Amygdala (tissue), 56 donors: ENCODE measurements at places on chromosomes 11 and 22.
A peak's percentile ranks its signal among the peaks of the same experiment; 100 is the strongest.

DNA sequence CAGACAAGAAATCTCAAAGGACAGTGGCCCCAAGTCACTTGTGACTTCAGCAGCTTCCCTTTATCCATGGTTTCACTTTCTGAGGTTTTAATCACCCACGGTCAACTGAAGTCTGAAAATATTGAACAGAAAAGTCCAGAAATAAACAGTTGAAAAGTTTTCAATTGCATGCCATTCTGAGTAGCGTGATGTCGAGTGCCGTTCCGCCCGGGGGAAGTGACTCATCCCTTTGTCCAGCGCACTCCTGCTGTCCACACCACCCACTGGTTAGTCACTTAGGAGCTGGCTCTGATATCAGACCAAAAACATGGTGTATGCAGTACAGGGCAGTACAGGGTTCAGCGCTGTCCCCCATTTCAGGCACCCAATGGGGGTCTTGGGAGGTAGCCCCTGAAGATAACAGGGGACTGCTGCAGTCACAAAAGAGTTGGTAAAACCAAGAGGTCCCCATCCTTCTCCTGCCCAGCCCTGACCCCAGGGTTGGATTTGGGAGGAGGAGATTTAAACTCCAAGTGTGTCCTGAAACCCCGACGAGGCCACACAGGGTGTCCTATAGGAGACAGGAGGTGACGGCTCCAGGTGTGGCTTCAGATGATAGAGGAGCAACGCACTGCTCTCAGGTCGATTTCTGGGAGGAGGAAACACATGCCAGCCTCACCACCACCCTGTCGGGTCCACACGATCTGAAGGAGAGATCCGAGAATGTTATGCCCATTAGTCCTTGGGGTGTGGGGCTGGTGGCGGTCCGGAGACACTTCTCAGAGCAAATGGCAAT, 390.1 kb downstream of the CTTN start:
- DNase-seq: no peak

GRCh38 chr22:48498526-48499331, 1328.9 kb downstream of the BRD1 start:
- DNase-seq: no peak

DNA sequence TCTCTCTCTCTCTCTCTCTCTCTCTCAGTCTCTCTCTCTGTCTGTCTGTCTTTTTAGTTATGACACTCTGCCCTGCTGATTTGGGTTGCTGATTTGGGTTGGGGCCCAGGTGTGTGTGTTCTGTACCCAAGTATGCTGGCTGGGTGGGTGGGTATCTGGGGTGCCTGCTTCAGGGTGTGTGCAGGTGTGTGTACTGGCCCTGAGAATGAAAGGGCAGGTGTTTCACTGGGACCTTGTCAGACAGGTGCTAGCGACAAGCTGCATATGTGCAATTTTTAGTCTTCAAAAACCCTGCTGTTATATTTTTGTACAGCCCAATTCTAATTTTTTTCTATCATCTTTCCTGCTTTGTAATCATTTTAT, 943 bp downstream of the CSF2RB start:
- no peak for DNase-seq

DNA sequence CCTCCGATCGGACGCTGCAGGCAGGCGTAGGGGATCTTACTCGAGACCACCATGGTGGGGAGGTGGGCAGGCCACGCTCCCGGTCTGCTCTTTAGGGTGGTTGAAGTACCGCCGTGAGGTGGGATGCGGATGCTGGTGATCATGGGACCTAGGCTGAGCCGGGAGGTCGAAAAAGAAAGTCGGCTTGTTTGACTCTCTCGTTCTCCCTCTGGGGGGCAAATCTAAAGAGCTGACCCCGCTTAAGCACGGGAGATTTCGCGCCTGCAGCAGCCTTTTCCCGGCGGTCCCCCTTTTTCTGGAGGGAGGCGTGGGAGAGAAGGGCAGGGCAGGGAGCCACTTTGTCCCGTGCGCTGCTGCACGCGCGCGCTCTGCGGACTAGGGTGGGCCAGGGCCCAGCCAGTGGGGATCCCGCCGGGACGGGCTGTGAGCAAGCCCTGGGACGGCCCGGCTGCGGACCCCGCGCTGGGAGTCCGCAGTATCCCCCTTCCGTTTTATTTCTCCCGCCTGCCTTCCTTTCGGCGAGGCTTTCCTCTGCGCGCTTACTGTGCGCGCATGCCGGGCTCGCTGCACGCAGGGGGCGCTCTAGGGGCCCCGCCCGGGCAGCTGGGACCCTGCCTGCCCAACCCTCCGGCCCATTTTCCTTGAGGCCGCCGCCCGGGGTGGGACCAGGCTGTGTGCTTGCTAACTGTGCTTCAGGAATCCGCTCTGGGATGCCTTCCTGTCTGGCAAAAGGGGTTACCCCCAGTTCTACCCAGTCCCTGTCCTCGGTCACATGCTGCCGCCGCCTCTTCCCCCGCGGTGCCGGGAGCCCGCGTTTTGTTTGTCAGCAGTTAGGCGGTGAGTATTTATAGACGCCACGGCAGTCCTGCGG, 81.0 kb downstream of the PRR5L start:
- DNase-seq: peak; percentile 57

GRCh38 chr11:134719397-134719796, 307.4 kb upstream of the B3GAT1 start:
- DNase-seq: no peak

DNA sequence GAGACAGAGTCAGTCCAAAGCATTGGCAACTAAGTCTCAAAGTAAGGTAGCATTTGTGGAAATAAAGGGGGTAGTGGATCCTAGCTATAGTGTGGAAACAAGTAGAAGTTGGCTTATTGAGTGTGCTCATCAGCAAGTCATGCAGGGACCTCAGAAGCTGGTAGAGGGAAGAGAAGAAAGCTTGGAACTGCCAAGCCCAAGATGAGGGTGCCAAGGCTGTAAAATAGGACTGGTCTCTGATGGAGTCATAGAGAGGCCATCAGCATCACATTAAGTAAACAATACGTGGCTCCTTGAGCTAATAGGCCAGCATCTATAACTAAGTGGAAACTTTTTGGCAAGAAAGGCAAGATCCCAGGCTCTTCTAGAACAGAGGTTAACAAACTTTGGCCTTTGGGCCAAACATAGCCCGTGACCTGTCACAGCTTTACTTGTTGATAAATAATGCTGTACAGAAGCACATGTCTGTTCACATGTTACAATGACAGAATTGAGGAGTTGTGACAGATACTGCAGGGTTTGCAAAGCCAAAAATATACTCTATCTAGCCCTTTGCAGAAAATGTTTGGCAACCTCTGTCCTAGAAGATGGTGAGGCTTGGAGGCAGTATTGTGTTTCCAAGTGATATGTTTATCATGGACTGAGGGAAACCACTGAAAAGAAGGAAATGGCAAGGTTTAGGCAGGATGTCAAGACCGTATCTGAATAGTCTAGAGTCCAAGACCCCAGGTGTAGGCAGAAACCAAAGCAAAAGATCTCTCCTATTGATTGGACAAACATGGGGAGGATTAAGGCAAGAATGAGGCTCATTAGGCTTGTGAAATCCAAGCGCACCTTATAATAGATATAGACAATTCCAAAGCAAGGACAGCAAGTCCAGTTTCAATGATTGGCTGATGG, 62.5 kb upstream of the CD44 start:
- DNase-seq: no peak

GRCh38 chr11:18310800-18311340, 11.1 kb downstream of the HPS5 start:
- no peak for DNase-seq

DNA sequence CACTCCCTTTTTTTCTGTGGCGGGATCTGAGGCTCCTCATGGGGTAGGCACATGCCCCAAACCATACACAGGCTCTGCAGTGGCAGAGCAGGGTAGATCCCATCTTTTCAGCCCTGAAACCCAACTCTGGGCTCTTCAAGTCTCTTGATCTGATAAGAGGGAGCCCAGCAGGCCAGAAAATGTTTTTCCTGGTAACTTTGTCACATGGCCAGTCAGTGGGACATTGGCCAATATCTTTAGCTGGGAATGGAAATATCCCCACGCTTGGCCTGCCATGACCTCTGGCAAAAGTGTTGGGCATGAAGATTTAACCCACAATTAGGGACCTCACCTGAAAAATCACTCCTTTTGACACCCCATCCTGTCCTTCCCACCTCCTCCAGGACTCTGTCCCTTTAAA, 8.1 kb downstream of the INPP5J start:
- no peak for DNase-seq

DNA sequence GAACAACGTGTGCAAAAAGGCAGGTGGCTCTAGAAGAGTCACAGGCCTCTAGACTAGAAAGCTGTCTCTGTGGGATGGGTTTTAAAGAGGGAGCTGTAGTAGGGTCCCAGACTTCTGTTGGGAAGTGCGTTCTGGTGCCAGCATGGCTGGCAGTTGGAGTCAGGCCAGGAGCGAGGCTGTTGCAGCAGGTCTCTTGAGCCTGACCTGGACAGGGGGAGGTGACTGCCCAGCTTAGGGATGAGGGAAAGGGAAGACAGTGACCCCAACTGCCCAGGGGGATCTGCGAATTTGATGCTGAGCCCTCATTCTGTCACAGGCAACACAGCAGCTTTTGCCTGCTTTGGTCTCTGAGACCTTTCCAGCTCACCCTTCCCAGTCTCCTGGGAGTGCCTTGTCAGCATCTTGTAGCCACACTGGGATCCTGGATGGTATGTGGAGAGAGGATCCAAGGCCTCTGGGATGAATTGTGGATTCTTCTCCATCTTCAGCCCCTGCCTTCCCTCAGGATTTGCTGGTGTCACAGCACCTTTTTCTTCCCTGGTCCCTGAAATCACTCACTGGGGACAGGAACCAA, 3.4 kb downstream of the TSKU start:
- DNase-seq: no peak

GRCh38 chr22:43364169-43364435, 20.9 kb upstream of the SCUBE1 start:
- no peak for DNase-seq

DNA sequence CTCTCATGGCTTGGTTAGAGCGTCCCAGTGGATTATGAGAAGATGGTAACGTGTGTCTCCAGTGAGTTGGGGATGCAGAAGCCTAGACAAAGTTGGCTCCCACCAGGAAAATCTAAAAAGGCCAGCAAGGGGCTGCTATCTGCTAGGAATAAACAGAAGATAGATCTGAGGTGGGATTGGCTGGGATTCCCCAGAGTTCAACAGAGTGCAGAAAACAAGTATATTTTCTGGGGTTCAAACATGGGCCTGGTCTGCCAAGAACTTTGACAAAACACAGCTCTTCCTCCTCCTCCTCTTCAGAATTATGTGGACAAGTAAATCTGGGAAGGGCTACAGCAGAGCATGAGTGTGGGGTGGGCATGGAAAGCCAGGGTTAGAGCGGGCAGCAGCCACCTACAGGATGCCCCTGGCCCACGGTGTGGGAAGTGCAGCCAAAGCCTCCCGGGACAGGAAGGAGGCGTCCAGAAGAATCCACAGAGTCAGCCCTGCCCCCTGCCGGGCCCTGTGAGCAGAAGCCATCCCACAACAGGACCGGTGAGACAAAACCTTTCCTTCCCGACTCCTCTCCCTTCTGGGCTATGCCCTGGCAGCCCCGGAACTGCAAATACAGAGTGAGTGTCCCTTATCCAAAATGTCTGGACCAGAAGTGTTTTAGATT, 67.1 kb downstream of the CD82 start:
- DNase-seq: no peak

DNA sequence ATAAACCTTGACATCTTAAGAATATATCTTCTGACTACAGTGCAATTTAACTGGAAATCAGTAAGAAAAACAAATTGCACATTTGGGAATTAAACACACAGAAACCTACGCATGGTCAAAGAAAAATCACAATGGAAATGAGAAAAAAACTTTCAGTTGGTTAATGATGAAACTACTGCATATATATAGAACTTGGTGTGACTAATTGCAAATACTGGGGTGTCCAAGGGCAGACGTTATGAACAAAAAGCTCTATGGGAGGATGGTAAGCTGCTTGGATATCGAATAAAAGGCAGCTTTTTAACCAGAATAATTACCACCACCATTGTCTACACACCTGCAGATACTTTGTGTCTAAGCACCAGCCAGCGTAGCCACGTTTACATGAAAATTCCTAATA, 791 bp downstream of the GDPD4 start:
- DNase-seq: no peak

DNA sequence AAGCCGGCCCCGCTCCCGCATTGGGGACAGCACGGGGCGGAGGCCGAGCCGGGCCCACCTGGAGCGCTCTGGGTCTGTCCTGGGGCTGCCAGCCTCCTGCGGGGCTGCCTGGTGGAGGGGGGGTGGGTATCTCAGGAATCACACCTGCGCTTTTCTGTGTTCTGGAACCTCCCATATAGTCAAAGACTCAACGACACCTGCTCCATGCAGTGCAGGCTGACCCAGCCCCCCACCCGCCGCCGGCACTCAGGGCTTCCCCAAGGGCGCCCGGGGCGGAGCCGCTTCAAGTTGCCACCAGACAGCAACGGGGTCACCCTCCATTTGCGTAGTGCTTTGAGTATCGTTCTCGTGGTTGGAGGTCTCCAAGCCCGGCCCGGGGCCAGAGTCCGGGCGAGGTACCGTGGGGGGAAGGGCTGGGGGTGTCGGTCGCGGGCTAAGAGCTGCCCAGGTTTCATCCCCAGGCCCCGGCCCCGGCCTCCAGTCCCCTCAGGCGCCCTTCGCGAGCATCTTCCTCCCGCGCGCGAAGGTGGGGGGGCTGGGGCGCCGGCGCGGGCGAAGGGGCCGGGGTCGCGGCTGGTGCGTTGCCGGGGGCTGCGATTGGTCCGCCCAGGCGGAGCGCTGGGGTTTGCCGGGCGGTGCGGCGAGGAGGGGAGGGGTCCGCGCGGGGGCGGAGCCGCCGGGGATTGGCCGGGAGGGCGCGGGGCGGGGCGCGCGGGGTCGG, 6.6 kb downstream of the TSPAN4 start:
- DNase-seq: no peak
